Midbrain (tissue), 1 donor: ENCODE measurements at places on chromosomes 11 and 22.

DNA sequence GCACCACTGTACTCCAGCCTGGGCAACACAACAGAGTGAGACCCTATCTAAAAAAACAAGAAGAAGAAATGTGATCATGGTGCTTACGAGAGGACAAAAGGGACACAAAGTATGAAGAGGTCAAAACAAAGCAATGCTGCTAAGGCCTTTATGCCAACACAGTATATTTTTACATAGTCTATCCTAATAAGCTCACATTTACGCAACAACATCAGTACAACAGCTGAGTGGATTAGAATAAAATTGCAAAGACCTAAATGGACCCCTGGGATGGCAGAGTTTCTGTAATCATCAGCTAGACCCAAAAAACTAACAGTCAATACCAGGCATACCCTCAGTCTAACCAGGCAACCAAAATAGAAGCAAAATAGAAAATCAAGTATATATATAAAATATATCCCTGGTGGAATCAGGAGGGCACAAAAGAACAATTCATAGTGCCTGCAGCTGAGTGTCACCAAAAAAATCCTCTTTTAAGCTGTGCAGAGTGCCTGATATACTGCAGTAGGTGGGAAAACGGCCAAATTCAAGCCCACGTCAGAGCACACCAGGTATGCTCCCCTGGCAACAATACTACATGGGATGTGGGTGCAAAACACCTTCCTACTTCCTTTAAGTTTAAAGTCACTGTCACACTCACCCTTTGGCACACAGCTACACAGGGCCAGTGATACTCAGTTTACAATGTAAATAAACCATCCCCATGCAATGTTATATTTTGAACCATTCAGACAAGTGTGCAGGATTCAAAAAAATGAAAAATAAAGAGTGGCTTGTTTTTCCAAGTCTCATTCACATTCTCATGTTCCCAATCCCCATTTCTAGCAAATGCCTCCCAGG lies 57.8 kb downstream of the RBFOX2 start:
- no peak for DNase-seq

- DNase-seq: peak; percentile 78
Measured at GRCh38 chr11:19524171-19524671, 188.4 kb upstream of the NAV2 start.

DNA sequence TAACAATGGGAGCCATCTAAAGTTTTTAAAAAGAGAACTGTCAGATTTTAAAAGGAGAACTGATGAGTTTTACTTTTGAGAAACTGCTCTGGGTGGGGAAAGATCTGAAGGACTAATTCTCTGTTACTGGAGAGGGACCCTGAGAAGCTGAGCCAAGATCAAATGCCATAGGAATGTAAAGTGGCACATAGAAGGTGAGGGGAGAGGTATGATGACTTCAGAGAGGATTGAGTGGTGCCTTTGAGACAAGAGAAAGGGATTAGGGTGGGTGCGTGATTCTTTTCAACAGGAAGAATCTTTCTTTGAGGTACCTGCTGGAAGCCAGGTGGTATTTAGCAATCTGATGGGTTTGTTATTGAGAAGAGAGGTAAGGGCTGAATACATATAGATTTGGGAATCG lies 9.0 kb downstream of the CRKL start:
- DNase-seq: no peak

DNA sequence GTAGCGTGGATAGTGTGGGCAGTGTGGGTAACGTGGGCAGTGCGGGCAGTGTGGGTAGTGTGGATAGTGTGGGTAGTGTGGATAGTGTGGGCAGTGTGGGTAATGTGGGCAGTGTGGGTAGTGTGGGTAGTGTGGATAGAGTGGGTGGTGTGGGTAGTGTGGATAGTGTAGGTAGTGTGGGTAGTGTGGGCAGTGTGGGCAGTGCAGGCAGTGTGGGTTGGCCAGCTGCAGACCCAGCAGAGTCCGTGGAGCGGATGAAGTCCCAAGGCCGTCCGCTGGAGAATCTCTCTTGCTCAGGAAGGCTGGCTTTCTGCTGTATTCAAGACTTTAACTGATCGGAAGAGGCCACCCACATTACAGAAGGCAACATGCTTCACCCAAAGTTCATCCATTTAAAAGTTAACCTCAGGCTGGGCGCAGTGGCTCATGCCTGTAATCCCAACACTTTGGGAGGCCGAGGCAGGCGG lies 26.1 kb upstream of the KRTAP5-6 start:
- DNase-seq: no peak
